Caco-2 (cell line): ENCODE measurements at places on chromosomes 1 and 21. TPM values are rescaled to one million over a fixed set of nuclear protein-coding genes. Genes with fewer than 3 reads are reported as not detected.

DNA sequence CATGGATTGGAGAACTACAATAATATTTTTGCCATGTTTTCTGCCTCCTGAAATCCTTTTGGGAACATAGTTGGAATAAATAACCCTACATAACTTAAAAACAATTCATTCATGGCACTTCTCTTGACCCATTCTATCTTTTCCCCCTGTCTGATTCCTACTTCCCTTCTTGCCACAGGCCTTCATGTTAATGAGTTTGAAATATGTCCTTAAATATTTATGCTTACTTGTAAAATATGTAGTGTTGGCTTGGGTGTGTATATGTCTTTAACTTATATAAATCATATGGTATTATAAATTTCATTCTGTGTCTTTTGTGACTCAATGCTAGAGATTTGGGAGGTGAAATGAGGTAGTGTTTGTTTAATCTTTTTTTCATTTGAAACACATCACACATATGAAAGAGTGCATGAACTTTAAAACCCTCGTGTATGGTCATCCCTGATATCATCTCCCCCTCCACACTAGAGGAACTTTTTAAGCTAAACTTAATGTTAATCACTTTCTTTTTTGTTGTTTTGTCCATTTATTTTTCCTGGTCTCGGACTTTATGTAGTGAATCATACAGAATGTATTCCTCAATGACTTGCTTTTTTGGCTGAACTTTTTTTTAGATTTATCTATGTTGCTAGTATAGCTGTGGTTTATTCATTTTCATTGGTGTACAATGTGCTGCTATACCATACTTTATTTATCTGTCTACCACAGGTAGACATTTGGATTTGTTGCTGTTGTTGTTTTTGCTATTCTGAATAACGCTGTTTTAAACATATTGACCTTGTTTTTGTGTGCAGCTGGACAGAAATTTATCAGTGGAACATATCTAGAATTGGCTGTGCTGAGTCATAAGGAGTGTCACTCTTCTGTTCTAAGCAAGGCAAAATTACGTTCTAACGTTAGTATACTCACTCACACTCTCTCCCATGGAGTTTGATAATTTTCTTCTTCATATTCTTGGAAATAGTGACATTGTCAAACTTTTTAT, 441.6 kb downstream of the PLPP3 start:
- peaks cover 7% of the 10 kb centered on the region; the same call in 1 of the 2 replicates for H3K4me1 ChIP-seq
- H3K27me3 ChIP-seq = no peaks in the 10 kb centered on the region
- DNase-seq = no peak
- H3K36me3 ChIP-seq = no peaks in the 10 kb centered on the region
- no peak overlapping the region for H3K4me3 ChIP-seq

DNA sequence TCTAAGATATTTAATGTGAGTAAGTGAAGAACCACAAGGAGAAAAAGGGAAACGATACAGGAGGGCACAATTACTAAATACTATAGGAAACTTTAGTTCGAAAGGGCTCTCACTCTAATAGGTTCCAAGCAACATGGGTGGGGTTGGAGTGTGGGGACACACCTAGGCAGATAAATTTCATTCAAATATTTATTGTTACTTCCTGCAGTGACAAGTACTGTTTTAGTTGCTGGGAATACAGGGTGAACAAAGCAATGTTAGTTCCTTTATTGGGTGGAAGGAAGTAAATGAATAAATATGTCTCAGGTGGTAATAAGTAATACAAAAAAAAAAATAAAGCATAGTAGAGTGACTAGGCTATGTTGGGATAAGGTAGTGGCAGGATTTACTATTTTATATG, 73.2 kb upstream of the B3GALT2 start:
- H3K4me1 ChIP-seq = no peaks in the 10 kb centered on the region
- no peak overlapping the region for H3K4me3 ChIP-seq
- no peaks in the 10 kb centered on the region for H3K27me3 ChIP-seq
- H3K36me3 ChIP-seq = no peaks in the 10 kb centered on the region
- no peak overlapping the region for H3K27ac ChIP-seq

DNA sequence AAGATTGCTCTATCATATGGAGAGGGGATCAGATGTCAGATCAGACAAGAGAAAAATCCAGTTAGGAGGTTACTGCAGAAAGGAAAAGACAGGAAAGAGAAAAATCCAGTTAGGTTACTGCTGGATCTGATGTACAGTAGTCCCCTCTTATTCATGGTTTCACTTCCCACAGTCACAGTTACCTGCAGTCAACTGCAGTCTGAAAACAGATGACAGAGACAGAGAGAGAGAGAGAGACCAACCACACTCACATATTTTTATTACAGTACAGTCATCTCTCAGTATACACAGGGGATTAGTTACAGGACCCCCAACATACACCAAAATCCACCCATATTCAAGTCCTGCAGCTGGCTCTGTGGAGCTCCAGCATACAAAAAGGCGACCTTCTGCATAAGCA, 29.3 kb downstream of the NUP133 start:
- H3K4me1 ChIP-seq = no peaks in the 10 kb centered on the region
- no peaks in the 10 kb centered on the region; the same call in 1 of the 2 replicates for H3K36me3 ChIP-seq
- DNase-seq = no peak
- H3K27me3 ChIP-seq = no peaks in the 10 kb centered on the region

GRCh38 chr21:26836528-26836927, 8.7 kb downstream of the ADAMTS1 start:
- H3K4me3 ChIP-seq = no peak overlapping the region
- no peaks in the 10 kb centered on the region for H3K27me3 ChIP-seq
- H3K27ac ChIP-seq = no peak overlapping the region

DNA sequence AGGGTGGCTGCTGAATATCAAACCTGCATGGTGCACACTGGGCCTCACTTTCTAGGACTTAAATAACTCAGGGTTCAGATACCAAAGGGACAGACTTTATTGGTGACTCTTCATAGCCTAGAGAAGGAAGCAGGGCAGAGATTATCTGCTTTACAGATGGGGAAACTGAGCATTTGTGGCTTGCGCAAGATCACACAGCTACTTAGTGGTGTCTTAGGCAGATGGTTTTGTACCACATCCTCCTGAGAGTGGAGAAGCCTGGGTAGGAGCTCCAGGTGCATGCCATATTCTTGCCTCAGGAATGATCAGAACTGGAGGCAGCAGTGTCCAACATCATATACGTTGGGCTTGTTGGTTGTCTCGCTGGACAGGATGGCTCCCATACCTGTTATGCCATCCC, 6.8 kb upstream of the DPH2 start:
- DNase-seq = no peak
- no peak overlapping the region for H3K27ac ChIP-seq
- no peaks in the 10 kb centered on the region for H3K4me1 ChIP-seq

Gene AGRN
- 176 and 188 TPM in 2 replicates for total RNA-seq

Gene PIGR
- not detected in 2 replicates for total RNA-seq
